ENCODE measurements at places on chromosomes 13 and 19.

DNA sequence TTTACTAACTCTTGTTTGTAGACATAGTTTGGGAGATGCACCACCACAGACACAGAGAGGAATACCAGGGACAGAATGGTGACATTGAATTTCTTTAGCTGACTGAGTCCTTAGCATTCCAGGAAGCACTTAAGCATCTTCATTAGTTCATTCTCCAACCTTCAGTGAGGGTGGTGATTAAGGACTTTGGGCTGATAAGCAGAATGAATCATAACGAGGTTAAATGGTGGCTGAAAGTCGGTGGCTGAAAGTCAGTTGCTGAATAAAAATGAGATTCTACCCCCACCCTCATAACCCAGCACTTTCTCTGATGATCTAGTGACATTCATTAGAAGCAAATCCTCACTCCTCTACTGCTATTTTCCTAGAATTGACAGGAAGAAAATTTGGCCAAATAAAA, 10.6 kb downstream of the PCDH8 start:
- DNase-seq: no peak

DNA sequence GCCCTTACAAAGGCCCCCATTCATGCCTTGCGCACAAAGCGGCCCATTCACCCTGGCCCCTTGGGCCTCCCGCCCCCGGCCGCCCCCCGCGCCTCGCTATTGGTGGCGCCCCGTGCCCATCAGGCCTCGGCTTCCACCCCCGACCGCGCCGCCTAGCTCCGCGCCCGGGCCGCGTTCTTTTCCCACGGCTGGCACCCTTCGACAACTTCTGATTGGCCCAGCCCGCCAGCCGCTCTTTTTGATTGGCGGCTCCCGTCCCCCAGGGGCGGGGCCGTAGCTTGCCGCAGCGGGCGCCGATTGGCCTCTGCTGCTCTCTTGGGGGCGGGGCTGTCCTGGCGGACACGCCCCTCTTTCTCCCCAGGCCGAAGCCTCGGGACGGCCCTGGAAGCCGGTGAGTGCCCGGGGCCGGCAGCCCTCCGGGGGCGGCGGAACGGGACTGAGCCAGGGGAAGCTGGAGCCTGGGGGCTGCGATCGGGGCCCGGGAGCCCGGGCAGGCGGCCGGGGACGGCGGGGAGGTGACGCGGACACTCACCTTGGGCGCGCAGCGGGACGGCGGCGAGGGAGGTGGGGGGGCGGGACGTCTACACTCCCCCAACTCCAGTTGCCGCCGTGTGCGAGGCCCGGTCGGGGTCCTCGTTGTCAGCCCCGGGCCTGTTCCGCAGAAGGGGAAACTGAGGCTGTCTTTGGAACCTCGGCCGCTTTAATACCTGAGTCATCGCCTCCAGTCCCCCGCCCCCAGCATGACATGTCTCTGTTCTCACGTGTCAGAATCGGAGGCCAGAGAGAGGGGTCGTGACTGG, at the start of gene MYH14:
TSS of gene MYH14 (plus strand) at position 342 of the 800 bp plus-strand sequence. CDS start 6,744 bp downstream, outside the sequence.
- no peak for DNase-seq

- no peak for DNase-seq
These were observed 81.6 kb downstream of the DACH1 start for GRCh38 chr13:71785361-71785760.

GRCh38 chr19:30403203-30403985, 31.2 kb downstream of the ZNF536 start:
- DNase-seq: no peak

DNA sequence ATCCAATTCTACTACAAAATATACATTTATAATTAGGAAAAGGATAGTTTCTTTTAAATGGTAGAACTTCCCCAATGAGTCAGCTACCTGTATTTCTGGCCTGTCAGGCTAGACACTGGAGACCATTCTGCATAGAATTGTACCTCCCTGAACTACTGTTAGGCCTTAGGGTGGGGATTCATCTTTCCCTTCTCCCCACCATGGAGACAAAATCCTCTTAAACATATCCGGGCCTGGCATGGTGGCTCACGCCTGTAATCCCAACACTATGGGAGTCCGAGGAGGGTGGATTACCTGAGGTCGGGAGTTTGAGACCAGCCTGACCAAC, 24.5 kb upstream of the TPT1 start:
- DNase-seq: no peak

DNA sequence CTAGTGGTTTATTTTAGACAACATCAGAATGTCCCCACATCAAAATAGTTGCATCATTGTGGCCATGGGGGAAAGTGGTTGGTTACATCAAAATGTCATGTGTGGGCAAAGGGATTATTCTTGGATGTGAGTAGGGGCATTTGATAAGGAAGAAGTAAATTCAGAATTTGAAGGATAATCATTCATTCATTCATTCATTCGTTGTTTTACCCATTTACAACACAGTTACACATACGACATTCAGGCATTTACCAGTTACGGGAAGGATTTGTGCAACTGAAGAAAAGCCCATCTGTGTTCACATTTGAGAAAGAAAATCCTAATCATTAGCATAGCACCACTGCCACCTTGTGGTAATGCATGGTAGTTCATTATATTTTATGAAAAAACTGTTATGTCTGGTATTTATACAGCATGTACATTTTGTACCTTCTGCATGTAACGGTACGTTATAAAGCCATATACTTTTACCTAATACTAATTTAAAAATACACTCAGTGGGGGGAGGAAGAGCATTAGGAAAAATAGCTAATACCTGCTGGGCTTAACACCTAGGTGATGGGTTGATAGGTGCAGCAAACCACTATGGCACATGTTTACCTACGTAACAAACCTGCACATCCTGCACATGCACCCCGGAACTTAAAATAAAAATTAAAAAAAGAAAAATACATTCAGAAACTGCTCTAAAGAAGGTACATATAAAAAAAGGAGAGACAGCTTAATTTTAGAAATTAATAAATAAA, 62.1 kb downstream of the DGKH start:
- DNase-seq: peak; percentile 23

DNA sequence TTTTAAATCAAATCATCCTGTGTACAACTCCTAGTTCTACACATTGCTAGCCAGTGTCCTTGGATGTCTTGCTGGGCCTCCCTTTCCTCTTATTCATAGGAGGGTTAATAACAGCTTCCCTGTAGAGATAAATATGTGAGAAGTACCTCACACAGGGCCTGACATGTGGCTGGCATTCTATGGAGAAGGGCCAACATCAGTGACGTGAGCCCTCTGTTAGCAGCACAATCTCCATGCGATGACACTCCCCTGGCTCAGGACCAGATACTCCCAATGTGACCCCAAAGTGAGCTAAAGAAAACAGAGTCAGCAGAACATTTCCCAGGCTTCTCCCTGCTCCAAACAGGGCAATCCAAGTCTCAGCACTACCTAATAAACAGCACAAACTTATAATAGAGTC, 818.4 kb downstream of the DIAPH3 start:
- no peak for DNase-seq

DNA sequence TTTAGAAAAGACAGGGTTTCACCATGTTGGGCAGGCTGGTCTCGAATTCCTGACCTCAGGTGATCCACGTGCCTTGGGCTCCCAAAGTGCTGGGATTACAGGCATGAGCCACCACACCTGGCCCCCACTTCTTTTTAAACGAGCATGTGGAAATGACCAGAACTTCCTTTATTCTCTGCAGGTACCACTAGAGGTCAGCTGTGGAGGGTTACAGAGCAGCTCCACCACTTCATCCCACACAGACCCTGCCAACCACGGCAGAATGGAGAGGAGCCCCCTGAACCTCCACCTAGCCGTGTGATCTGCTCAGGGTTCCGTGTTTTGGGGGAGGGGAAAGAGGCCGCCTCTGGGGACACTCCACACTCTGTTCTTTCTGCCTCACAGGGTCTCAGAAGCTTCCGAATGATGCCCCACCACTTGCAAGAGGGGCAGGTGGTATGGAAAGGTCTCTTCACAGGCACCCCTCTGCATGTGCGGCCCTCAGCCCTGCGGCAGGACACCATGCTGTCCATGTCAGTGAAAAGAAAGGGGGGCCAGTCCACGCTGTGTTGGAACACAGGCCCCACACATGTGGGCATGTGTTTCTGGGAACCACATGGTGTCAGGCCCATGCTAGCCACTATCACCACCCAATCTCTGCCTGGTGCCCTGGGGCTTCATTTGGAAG, 465.0 kb downstream of the TSHZ3 start:
- DNase-seq: no peak

GRCh38 chr13:31431722-31432137, 232.0 kb downstream of the B3GLCT start:
- DNase-seq: no peak

- DNase-seq: peak; percentile 12
These were observed at the start of gene ZNF578 for GRCh38 chr19:52453324-52454094. ZNF578 (plus strand) TSS chr19:52453553; CDS start chr19:52501846, 48,293 bp downstream.

DNA sequence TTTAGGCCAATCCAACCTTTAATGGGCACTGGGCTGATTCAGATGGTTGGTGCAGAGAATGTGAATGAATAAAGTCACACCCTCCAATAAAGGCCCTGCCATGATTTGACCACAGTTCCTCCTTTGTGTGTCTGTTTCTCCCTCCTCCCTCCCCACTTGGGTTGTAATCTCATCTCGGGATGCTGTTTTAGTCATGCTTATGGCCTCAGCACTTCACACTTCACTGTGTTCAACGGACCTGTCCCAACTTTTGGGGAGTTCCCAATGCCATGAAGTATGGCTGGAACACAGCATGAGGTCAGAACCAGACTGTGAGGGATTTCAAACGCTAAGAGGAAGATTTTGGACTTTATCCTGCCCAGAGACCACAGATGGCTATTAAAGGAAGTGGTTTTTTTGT, 5.6 kb upstream of the RAB8A start:
- DNase-seq: no peak

DNA sequence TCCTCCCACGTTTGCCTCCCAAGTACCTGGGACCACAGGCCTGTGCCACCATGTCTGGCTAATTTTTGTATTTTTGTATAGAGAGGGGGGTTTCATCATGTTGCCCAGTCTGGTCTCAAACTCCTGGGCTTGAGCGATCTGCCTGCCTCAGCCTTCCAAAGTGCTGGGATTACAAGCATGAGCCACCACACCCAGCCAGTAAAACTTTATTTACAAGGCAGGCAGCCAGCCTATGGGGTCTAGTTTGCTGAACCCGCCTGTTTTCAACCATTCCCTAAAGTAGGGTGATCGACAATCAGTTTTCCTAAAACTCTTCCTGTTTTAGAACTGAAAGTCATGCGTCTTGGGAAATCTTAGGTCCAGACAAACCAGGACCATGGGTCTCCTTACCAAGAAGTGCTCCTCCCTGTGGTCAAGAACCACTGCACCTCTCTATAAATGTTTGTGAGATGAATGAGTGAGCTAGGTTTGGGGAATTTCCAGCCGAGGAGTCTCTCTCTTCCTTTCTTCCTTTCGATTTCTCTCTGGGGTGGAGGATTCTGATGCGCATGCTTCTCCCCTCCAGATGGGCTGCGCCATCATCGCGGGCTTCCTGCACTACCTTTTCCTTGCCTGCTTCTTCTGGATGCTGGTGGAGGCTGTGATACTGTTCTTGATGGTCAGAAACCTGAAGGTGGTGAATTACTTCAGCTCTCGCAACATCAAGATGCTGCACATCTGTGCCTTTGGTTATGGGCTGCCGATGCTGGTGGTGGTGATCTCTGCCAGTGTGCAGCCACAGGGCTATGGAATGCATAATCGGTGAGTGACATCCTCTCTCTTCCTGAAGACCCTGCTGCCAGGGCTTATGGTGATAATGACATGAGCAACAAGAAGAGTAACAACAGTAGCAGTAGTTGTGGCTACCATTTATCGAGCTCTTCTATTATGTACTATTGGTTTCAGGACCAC, 38.7 kb downstream of the ADGRE1 start:
- no peak for DNase-seq

DNA sequence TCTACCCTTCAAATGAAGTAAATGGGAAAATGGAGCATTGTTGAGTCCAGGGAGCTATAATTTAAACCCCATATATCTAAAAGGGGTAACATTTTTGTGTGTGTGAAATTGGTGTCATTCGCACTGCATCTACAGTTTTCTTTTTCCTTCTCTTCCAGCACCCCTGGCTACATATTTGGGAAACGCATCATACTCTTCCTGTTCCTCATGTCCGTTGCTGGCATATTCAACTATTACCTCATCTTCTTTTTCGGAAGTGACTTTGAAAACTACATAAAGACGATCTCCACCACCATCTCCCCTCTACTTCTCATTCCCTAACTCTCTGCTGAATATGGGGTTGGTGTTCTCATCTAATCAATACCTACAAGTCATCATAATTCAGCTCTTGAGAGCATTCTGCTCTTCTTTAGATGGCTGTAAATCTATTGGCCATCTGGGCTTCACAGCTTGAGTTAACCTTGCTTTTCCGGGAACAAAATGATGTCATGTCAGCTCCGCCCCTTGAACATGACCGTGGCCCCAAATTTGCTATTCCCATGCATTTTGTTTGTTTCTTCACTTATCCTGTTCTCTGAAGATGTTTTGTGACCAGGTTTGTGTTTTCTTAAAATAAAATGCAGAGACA, 28.6 kb downstream of the ALOX5AP start:
- DNase-seq: no peak

GRCh38 chr19:15187026-15188007, 13.5 kb downstream of the NOTCH3 start:
- no peak for DNase-seq

- no peak for DNase-seq
These were observed 9.7 kb upstream of the ARHGAP45 start for GRCh38 chr19:1057176-1057855.

DNA sequence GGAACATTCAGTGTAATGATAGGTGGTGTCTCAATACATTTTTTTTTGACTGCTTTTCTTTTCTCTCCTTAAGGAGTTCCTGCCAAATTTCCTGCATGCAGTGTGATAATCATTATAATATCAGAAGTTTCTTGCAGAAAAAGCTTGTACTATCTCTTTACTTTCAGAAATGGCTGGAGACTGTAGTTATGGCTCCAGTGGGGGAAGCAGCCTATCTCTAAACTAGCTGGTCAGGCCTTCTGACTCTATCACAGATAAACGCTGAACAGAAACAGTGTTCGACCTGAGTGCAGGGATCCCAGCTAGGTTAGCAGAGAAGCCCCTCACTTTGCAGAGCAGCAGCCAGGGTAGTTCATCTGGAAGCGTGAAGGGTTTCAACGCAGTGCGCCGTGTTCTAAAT, 1.9 kb downstream of the CCNE1 start:
- no peak for DNase-seq

DNA sequence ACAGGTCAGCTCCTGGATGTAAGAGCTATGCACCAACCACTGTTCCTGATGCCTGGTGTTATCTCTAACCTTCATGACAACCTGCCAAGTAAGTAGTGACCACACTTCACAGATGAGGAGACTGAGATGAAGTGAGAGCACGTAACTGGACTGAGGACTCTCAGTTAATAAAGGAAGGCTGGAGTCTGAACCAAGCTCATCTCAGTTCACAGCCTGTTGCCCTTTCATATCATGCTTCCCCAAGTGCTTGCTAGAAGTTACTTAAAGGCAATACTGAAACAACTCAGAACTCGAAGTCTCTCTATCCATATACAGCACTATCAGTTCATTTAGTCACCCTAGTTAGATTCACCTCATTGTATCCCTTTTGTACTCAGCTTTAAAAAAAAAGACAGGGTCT, 119.7 kb downstream of the ABCC4 start:
- DNase-seq: no peak

- no peak for DNase-seq
These were observed 1.5 kb downstream of the GPC6 start for GRCh38 chr13:93227878-93228642.

Measured in AG04449 (cell line).